ENCODE measurements at places on chromosomes 3 and 15.

DNA sequence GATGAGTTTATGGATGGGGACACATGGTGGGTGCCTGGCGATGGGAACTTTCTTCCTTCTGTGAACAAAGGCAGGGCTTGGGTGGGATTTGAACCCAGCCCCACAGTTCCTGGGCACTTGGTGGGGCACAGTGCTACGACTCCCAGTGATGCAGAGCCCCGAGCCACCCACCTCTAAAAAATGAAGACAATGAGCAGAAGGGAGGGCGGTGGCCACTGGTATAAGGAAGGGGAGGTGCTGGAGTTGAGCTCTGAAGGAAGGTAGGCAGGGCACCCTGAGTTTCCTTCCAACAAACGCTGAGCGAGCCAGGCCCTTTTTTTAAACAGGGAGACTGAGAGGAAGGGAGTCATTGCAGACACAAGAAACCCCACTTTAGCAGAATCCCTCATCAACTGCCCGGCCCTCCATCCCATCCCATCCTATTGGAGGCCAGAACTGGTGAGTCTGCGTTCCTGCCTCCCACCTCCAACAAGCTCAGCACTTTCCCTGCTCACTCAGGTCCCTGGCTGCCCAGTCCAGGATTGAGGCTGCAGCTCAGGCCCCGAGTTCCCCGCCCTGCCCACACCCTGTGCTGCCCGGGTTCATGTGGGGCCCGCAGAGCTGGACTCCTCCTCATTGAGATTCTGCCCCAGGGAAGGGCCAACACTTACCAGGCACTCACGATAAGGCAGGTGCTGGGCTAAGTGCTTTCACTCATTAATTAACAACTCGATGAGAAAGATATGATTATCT is 57.3 kb downstream of the LINGO1 start:
- DNase-seq: no peak

DNA sequence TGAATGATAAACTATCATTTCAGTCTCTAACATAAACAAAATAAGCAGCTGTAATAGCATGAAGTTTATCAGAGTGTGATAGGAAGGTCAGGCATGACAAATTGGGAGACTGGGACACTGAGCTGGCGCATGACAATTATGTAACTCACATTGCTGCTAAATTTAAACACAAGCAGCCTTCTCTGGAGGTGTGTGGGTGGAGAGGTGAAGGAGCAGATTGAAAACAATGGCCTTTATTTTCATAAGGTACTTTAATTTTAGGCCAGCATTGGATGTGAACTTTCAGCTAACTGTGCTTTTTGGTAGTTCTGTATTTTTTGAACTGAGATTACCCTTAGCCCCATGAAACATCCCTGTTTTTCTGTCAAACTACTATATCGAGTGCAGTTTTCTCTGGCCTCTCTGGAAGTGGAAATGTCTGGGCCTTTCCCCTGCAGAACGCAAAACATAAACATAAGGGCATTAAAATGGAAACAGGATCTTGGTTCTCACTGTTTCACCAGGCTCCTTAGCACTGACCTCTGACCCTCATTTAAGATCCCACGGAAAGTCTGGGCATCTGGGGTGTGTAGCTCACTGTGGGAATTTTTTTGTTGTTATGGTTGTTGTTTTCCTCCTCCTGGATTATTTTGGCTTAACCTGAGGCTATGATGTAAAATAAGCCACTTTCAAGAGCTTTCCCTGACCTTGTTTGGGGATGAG is 160.1 kb upstream of the DPH6 start:
- no peak for DNase-seq

DNA sequence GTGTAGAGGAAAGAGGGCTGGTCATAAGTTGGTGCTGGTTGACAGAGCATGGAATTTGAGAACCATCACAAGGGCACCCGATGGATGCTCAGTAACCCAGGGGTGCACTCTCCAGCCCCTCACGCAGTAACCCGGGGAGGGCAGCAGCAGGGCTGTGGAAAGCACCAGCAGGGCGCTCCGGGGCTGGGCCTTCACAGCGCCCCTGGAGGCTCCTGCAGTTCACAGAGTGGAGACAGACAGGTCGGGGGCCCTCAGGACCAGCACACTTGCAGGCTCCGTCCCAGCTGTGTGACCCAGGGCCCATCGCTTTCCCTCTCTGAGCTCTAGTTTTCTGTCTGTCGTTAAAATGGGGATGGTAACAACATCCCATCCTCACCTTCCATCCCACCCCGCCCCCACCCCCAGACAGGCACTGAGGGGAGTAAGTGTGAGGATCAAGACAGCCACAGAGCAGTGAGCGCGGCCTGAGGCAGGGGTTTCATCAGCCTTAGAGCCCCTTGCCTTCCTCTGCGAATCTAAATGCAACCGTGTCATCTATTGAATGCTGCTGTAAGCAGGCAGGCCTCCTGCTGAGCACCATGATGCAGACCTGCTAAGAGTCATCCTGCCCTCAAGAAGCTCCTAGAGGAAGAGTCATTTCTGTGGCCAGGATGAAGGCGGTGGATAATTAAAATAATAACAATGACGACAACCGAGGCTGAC is 90.2 kb upstream of the LINGO1 start:
- no peak for DNase-seq

GRCh38 chr3:136404056-136404455 is 153.9 kb downstream of the PCCB start:
- no peak for DNase-seq

GRCh38 chr15:70092464-70093027 is 5.2 kb downstream of the TLE3 start:
- DNase-seq: no peak

- peak; percentile 91 for DNase-seq
Measured at GRCh38 chr3:124336067-124336656, 344.2 kb upstream of the ROPN1 start.

All from NCI-H187 treated with DMSO at 0.1 percent for 48 hours (cell line).